B cell (primary cell): ENCODE measurements at places on chromosomes 2 and 18. TPM values are rescaled to one million over a fixed set of nuclear protein-coding genes. Genes with fewer than 3 reads are reported as not detected.

CCDC150 gene
- total RNA-seq: 4.9 and 5.0 TPM in 2 replicates

GPR39 gene
- not detected in 2 replicates for total RNA-seq

GAL3ST2 gene
- 0.51 TPM in 1 of 2 replicates, not detected in the other for total RNA-seq

MRPS5 gene
- 46.3 and 48.9 TPM in 2 replicates for total RNA-seq

PJVK gene
- 4.0 and 7.9 TPM in 2 replicates for total RNA-seq

ZNF385B gene
- total RNA-seq: not detected in 2 replicates

DNA sequence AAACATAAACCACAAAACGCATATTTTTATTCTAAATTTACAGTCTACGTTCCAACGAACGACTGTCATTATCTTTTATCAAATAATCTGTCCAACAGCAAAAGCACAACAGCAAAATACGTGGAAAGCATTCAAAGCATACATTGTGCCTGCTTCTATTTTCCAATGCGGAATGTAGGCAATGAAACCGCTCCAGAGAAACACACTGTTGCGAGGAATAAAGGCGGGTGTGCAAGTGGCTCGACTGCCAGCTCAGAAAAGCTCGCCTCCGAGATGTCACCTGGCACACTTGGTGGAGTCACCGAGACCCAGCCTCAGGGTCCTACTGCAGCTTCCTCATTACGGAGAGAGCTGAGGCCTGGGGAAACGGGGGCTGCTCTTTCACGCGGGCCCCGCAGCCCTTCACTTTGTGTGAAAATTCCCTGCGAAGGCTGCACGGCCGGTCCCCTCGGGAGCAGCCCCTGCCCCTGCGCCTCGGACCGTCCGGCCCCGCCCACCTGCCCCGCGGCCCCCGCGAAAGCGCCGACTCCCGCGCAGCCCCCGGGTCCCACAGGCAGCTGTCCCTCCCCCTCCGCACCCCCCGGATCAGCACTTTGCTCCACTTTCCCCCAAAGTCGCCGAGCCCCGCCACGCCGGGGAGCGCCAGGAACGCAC lies 752 bp downstream of the MGAT4A start:
- peak; percentile 72 for DNase-seq

DNA sequence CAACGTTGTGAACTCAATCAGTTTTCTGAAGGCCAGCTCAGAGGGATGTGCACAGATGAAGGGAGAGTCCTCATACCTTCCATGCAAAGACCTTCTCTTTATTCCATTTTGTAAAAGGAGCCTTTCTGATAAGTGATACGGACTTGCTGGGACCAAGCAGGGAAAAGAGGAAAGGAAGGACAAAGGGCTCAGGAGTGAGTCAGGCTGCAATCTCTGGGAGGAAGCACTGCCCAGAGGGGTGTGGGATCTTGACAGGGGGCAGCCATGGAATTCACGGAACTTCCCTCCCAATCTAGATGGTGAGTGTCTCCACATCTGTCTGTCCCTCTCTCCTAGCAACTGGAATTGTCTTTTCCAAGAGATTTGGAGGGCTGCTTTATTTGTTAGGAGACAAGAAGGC lies 281.4 kb upstream of the CELF4 start:
- no peak for DNase-seq

GRCh38 chr2:100135415-100135814 lies 7.0 kb downstream of the AFF3 start:
- peak; percentile 46 for DNase-seq

GRCh38 chr2:59029058-59029457 lies 787.9 kb upstream of the FANCL start:
- no peak for DNase-seq

- DNase-seq: no peak
Observed at GRCh38 chr2:100614455-100615000, 51.7 kb downstream of the PDCL3 start.

GRCh38 chr2:105877945-105878344 lies 133.2 kb downstream of the NCK2 start:
- DNase-seq: no peak

DNA sequence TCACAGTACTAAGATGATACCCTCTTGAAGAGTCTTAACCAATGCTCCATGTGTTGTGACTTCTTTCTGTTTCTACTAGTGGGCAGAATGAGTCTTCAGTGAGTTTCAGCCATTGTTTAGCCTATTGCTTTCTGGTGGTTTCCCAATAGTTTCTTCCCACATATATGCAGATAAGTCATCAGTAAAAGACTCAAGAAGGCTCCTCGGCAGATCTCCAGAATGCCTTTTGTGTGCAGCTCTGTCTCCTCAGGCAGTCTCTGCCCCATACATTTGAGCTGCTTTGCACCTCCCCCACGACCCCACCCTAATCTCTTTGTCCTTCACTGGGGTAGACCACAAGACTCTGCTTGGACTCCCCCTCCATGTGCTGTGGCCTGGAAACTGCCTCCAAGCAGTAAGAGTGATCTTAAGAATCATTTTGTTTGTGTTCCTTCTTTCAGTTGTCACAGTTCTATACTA lies 71.6 kb upstream of the CHRNA1 start:
- no peak for DNase-seq
